ENCODE measurements at places on chromosomes 2 and 18. TPM values are rescaled to one million over a fixed set of nuclear protein-coding genes. Genes with fewer than 3 reads are reported as not detected.

The SH2D6 gene
- total RNA-seq, result 1.0 TPM

DNA sequence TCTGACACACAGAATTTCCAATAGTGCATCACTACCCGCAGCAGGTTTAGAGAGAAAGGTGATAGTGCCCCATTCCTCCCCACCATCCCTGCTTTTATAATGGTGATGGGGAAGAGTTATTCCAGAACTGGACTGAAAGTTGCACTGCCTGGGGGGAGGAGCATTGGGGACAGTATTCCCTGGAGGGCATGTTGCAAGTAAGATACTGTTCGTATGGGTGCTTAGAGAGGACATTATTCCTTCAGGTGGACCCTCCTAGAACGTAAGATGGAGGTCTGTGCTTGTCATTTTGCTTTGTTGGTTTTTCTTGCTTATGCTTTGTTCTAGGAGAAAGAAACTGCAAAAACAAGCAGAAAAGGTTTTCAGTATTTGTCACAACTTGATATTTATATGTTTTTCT is 23.7 kb downstream of the MRPS9 start:
- no peak for DNase-seq

The RUFY4 gene
- total RNA-seq, result not detected

GRCh38 chr2:150339951-150340350 is 147.5 kb downstream of the RND3 start:
- no peak for DNase-seq

GRCh38 chr2:27946530-27947060 is 56.1 kb downstream of the BABAM2 start:
- no peak for DNase-seq

The SELENOI gene
- total RNA-seq, result 14.8 TPM
